ENCODE measurements at places on chromosomes 6 and 20.

DNA sequence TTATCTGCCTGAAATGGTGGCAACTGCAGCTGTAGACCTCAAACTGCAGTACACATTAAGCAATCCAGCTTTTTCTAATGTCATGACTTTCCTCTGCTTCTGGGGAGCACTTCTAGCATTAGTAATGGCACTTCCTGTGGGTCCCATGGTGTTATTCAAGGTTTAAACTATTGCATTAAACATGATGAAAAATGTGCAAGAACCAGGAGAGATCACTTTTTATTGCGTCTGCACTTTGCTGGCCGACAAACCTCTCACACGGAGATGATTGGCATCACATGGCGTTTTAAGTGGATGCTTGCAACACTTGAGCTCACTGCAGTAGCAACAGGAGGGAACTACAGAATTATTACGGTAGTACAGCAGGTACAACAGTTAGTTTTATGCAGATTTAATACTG is 148.4 kb downstream of the HIVEP2 start:
- no peak for DNase-seq

DNA sequence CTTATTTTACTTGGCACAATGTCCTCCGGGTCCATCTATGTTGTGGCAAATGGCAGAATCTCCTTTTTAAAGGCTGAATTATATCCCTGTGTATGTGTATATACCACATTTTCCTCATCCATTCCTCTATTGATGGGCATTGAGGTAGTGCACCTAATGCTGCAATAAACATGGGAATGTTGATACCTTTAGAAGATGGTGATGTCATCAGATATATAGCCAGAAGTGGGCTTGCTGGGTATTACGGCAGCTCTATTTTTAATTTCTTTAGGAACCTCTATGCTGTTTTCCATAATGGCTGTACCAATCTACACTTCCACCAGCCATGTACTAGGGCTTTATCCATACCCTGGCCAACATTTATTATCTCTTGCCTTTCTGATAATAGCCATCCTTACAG is 315.7 kb downstream of the FOXA2 start:
- DNase-seq, result no peak

DNA sequence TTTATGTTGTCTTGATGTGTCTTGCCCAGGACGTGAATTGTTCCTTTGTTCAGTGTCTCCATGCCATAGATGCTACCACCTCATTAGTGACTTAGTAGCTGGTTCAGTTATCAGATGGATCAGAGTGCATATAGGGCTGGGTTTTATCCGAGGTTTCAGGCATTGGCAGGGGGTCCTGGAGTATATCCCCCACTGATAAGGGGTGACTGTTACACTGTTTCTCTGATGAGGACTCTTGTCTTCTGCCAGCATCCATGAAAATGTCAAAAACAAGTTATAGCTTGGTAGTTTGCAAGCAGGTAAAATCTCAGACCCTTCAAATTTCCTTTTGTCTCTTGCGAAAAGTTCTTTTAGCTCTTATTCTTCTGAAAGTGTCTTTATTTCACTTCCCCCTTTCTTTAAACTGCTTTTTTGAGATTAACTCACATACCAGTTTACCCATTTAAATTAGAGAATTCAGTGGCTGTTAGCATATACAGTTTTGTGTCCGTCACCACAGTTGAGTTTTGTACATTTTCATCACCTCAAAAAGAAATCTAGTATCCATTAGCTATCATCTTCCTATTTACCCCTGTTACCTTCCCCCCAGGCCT is 109.2 kb downstream of the CDYL start:
- DNase-seq, result no peak

GRCh38 chr6:157261606-157262005 is 61.7 kb downstream of the TMEM242 start:
- DNase-seq, result no peak

- DNase-seq, result no peak
Measured at GRCh38 chr6:16228043-16228442, 10.3 kb upstream of the GMPR start.

DNA sequence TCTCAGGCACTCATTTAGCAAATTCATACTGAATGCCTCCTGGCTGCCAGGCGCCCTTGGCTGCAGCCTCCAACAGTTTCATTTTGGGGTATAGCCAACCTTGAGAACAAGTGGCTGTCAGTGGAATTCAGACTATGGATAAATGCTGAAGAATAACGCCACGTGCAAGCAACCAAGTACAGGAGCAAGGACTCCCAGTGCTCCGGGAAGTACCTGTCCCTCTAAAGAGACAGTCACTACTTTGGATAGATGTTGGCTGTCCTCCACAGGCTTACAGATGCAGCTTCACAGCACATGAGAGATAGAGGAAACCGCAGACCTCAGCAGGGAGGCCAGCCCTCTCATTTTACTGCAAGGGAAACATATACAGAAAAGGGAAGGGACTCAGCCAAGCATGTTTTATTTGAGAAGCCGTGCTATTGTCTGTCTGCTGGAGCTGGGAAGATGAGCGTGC is 658.2 kb downstream of the PTPRT start:
- DNase-seq, result no peak

GRCh38 chr6:118298476-118299427 is 249.3 kb upstream of the PLN start:
- DNase-seq, result no peak

GRCh38 chr20:38985603-38986170 is 23.5 kb downstream of the DHX35 start:
- DNase-seq, result no peak

GRCh38 chr6:27478141-27478705 is 5.3 kb upstream of the ZNF184 start:
- no peak for DNase-seq

DNA sequence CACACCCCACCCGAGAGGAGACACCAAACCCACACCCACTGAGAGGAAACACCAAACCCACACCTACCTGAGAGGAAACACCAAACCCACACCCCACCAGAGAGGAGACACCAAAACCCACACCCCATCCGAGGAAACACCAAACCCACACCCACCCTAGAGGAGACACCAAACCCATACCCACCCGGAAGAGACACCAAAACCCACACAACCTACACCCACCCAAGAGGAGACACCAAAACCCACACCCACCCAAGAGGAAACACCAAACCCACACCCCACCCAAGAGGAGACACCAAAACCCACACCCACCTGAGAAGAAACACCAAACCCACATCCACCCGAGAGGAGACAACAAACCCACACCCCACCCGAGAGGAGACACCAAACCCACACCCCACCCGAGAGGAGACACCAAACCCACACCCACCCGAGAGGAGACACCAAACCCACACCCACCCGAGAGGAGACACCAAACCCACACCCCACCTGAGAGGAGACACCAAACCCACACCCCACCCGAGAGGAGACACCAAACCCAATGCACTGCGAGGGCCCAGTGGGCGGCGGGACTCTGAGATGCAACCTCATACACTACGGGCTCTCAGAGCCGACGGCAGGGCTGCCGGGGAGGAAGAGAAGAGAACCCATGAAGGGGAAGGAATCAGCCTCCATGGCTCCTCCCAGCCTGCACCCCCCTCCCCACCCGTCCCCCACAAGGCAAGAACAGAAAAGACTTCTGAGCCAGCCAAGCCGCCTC is 83.3 kb downstream of the TAF4 start:
- DNase-seq, result no peak

DNA sequence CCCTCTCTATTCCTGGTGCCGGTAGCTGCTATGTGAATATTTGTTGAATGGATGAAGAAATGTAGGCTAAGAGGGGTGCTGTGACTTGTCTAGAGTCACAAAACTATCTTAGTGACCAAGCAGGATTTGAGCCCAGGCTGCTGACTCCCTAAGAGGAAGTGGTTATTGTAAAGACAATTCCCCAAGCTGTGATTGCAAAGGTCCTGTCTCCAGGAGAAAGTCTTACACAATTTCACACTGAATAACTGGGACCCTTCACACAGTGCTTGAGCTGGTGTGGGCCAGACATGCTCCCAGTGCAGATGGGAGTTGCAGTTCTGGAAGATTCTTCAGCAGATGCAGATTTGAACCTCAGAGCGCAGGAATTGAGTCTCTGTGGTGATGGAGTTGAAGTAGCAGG is 38.1 kb downstream of the IYD start:
- no peak for DNase-seq

DNA sequence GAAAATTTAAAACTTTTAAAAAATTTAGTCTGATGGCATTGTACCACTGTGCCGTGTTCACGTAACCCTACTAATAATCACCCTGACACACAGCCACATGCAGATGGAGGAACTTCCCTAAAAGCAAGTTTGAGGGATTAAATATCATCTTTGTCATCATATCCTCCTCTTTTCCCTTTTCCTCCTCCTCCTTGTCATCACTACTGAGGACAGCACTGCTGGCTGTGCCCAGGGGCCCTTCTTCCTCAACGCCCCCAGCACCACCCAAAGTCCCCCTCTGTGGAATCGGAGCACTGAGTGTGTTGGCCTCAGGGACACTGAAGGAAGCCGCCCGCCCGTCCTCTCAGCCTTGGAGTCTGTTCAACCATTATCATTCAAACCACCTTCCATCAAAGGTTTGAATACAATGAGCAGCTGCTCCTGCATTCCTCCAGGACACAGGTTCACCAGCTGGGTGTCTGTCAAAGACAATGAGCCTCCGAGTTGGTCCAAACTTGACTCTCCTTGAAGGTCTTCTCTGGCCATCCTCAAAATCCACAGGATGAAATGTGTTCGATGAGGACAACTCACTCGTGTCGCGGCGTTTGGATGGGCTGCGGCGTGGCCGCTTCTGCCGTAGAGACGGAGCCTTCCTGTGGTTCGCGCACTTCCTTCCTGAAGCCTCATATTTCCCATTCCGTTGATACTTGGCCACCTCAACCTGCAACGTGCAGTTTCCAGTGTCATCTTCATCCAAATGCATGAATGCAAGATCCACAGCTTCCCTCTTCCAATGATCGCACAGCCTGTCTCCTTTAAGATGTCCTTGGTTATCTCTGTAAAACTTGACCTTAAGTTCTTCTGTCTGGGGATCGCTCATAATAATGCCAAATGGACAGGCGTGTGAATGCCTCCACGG is 23.3 kb downstream of the NQO2 start:
- DNase-seq, result no peak

DNA sequence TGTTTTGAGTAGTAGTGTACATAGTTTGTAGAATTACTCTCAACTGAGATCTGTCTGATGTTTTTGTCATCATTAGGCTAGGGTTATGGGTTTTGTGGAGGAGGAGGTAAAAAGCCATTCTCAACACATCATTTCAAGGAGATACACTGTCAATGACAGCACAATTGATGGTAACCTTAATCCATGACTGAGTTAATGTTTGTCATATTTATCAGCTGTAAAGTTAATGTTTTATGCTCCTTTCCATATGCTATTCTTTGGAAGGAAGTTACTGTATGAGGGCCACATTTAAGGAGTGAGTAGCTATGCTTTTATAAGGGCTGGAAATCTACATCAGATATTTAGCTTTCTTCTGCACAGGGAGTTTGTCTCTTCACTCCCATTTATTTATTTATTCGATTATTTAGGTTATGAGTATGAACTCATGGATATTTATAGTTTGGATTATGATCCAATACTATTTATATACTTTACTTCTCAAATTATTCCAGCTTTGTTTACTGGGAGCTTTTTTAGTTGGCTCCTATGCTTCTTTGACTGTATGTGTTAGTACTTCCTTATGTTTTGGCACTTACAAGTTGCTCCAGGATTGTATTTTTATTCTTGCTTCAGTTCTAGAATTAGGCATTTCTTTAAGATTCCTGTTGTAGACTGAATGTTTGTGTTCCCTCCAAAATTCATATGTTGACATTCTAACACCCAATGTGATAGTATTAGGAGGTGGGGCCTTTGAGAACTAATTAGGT is 156.6 kb upstream of the HCRTR2 start:
- DNase-seq, result no peak

- DNase-seq, result no peak
Measured at GRCh38 chr6:7203939-7204338, 96.2 kb downstream of the RREB1 start.

GRCh38 chr6:69706724-69707123 is 90.1 kb downstream of the LMBRD1 start:
- DNase-seq, result no peak

DNA sequence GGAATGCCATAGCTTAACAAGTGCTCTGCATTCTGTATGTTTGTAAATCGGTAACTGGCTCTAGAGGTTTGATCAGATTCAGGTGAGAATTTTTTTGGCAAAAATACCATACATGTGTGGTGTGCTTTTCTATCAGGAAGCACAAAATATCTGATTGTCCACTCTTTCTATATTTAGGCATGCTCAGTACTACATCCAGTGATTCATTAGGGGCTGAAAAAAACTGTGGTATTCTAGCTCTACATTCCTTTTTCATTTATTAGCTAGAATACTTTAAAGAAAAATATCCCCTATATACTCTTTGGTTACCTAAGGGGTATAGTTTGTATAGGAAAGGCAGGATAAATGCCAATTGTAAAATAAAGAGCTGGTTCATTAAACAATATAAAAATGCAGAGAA is 10.6 kb upstream of the ELOVL2 start:
- no peak for DNase-seq

DNA sequence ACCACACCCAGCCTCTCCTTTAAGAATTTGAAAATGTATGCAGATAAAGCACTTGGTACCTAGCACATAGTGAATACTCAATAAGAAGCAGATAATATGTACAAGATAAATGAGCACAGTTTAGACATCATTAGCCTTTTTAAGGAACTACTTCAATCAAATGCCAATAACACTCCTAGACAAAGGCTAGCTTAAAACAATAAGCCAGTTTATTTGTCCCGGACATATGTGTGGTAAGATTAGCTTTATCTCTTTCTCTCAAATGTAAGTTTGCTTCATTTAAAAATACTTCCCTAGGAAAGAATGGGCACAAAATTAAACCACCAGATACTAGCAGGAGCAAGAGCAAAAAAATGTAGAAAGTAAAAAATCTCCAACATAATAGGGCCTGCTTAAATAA is 73.8 kb downstream of the MAP3K5 start:
- no peak for DNase-seq

- no peak for DNase-seq
Measured at GRCh38 chr6:120354452-120355098, 979.7 kb downstream of the TBC1D32 start.
